ENCODE measurements at places on chromosomes 12 and 14. TPM values are rescaled to one million over a fixed set of nuclear protein-coding genes. Genes with fewer than 3 reads are reported as not detected.

- no peak for DNase-seq
These were observed 325.8 kb upstream of the DIO3 start for GRCh38 chr14:101235335-101236103.

GRCh38 chr12:100566887-100567637 lies 6.4 kb upstream of the GAS2L3 start:
- no peak for DNase-seq

DNA sequence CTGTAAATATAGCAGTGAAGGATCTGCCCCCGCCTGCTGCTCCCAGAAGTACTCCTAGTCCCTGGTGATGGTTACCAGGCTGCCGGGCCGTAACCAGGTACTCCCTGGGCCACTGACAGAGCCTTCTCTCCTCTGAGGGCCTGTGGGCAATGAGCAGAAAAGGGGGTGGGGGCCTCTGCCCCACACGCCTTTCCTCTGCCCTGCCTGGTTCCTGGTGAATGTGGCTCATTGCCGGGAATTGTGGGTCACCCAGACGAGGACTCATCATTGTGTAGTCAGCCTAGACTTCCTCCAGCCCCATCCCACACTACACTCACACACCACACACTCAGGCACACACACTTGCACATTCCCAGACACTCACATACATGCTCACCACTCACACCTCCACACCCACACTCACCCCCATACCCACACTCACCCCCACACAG lies 35.7 kb upstream of the ACTN1 start:
- no peak for DNase-seq

GRCh38 chr12:98513379-98514322 lies 1.7 kb upstream of the TMPO start:
- DNase-seq = no peak

GRCh38 chr12:15530361-15530760 lies 208.1 kb downstream of the PTPRO start:
- no peak for DNase-seq

DNA sequence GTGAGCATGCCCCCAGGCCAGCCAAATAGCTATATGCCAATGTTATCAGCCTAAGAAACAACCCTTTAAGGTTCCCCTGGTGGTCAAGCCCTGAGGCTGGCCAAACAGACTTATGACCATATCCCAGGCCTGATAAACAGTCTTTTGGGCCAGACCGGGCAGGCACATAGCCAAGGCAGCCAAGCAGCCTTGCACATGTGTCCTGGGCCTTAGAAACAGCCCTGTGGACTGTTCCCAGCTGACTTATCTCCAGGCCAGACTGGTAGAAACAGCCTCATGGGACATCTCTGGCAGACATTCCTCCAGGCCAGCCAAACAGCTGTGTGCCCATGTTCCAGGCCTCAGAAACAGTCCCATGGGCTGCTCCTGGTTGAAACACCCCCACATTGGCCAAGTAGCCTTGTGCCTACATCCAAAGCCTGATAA lies 295.0 kb upstream of the MGAT4C start:
- DNase-seq = no peak

DNA sequence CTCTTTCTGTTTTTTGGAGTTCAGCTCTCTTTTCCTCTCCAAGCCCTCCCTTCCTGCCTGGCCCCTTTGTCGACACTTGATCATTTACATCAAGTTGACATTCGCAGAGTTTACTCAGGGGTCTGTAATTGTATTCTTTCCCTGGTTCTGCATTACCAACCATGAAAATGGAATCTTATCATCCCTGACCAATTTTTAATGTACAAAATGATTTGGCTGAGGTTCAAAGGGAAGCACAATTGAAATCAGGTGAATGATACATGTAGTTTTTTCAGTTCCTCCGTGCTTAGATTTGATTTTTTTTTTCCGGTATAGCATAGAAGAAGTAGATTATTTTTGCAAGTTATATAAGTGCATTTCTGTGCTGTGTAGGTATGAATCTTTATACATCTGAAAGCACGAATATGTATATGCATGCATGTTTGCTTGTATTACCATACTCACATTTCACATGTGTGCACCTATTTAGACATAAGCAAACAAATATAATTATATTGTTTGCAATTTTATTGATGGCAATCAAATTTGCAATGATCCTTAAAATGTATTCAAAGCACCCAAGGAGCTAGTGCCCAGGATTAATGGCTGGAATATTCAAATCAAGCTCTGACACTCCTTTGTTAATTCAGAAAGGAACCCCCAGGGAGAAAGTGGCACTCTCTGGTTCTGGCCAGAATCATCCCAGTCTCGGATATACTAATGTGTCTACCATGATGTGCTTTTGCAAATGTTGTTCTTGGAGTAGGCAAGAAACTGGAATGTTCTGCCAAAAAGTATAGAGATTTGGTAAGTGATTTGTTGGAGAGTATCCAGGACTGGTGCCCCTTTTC lies 189.3 kb downstream of the VRK1 start:
- DNase-seq = no peak

DNA sequence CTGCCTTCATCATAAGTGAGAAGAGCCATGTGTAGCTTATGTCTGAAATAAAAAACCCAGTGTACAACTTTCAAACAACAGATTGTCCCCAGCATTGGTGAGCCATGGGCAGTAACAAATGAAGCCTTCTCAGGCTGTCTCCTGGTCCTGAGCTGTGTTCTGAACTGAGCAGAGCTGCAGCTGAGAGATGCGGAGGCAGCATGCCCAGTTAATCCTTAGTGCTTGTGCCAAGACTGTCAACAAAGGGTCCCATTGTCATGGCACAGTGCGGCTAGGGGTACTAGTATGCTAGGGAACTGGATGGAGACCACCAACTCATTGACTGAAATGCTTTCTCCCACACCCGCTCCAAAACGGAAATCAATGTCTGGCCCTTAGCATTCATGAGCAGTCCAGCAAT lies 154.3 kb downstream of the RMST start:
- DNase-seq = no peak

GRCh38 chr12:26150736-26151450 lies 26.1 kb upstream of the BHLHE41 start:
- no peak for DNase-seq

GRCh38 chr12:89949457-89950195 lies 241.0 kb upstream of the ATP2B1 start:
- peak; percentile 83 for DNase-seq

DNA sequence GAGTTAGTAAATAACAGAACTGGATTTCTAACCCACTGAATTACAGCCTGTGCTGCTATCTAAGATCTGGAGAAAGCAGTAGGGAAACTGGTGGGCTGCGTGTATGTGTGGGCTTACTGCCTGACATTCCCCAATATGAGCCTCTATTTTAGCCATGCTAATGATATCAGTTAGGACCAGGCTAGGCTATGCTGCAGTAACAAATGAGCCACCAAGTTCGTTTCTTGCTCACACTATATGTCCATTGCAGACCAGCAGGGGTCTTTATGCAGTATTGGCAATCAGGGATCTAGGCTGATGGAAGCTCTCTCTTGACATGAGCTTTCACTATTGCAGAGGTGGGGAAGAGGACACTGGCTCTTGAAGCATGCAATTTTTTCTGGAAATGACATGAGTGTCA lies 40.4 kb downstream of the FOS start:
- no peak for DNase-seq

DNA sequence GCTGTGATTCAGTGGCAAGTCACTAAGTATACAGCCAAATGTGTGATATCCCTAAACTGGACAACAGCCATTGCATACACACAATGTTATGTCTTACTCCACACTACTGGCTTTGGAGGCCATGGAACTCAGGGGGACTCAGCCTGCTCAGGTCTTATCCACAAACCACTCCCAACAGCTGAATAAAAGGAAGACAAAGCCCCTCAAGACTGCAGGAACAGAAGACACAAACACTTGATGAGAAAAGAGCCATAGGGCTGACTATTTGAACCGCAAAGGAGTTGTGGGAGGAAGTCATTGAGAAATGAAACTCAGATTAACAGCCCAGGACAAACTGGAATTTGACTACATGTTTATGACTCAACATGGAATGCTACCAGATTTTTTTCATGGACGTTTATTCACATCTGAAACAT lies 40.9 kb downstream of the PTGER2 start:
- peak; percentile 71 for DNase-seq

DNA sequence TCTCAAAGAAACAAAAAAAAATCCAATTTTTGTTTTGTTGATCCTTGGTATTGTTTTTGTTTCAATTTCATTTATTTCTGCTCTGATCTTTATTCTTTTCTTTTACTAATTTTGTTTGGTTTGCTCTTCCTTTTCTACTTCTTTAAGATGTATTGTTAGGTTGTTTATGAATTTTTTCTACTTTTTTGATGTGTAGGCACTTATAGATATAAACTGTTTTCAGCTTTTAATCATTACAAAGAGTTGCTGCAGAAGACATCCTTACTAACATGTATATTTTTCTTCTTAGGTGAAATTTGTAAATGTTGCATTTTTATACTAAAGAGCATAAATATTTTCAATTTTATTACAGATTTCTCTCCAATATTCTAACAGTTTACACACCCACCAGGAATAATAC lies 69.8 kb downstream of the KNTC1 start:
- DNase-seq = no peak

GRCh38 chr12:131380220-131380964 lies 330.5 kb upstream of the SFSWAP start:
- DNase-seq = no peak

FOXN4 gene
- total RNA-seq = not detected

ACRBP gene
- total RNA-seq = not detected

NTF3 gene
- total RNA-seq = not detected

GLT1D1 gene
- total RNA-seq = not detected

CKB gene
- 4.1 TPM for total RNA-seq

GLI1 gene
- 3.8 TPM for total RNA-seq

AQP6 gene
- 0.03 TPM for total RNA-seq

PPFIA2 gene
- not detected for total RNA-seq

All from foreskin keratinocyte (primary cell).